ENCODE measurements at places on chromosomes 1 and 21.

DNA sequence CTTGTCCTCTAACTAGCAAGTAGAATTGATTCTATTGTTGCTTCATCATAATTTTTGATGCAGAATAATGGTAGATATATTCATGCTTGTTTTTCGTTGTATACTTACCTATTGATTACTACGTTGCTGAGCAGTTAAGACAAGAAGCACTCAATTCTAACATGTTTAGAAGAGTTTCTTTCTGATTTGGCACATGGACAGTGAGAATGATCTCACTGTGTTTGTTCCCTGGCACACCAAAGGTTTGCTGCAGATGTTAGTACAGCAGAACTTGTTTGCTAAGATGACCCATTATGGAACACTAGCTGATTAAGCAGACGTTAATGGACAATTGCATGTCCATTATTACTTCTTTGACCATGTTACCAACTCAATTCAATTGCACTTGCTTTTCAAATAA is 184.7 kb upstream of the SGIP1 start:
- DNase-seq: no peak

DNA sequence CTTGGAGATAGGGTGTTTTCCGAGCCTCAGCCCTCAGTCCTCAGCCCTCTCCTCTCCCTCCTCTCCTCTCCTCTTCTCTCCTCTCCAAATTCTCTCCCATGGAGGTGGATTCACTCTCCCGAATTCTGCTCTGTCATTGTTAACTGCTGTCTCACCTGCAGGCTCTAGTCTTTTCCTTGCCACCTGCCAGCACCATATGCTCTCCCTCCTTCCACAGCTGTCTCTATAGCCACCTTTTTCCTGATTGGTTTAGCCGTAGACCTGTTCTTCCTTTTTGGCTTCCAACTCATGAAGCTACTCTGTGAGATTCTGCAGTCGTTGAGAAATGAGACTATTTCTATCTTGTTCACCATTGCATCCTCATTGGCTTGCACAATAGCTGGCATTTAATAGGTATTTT is 19.7 kb downstream of the COG2 start:
- DNase-seq: no peak

DNA sequence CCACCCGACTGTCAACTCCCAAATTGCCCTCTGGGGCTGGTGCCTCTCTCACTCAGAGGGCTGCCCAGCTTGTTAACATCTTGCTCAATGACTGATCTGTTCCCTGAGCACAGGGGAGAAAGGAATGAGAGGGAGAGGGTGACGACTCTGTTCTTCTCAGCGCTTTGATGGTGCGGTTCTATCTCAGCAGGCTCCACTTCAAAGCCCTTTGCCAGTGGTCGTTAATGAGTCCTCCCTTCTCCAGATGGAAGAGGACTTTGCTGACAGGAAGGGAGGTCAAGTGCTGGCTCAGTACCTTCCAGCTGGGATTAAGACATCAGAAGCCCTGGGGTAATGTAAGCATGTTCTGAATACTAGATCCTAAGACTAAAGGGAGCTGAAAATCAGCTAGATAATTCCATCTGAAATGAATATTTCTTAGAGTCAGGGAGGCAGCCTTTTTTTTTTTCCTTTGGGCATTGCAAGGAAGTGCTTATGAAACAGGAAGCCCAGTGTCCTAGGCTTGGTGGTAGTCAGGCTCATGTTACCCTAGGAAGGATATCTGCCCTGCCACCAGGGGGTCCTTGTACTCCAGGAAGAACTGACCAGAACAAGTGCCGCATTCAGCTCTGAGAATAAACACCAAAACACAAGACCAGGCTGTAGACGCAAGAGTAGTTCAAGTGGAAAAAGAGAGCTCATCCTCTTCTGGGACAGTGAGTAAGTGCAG is 4.7 kb downstream of the FMOD start:
- DNase-seq: no peak

GRCh38 chr1:39564340-39564739 is 12.2 kb downstream of the PABPC4 start:
- DNase-seq: no peak

- DNase-seq: peak; percentile 17
Measured at GRCh38 chr1:82565146-82565545, 764.4 kb downstream of the ADGRL2 start.

- no peak for DNase-seq
Measured at GRCh38 chr1:22206551-22207125, 63.7 kb upstream of the WNT4 start.

- no peak for DNase-seq
Measured at GRCh38 chr1:168673974-168674683, 54.9 kb downstream of the DPT start.

DNA sequence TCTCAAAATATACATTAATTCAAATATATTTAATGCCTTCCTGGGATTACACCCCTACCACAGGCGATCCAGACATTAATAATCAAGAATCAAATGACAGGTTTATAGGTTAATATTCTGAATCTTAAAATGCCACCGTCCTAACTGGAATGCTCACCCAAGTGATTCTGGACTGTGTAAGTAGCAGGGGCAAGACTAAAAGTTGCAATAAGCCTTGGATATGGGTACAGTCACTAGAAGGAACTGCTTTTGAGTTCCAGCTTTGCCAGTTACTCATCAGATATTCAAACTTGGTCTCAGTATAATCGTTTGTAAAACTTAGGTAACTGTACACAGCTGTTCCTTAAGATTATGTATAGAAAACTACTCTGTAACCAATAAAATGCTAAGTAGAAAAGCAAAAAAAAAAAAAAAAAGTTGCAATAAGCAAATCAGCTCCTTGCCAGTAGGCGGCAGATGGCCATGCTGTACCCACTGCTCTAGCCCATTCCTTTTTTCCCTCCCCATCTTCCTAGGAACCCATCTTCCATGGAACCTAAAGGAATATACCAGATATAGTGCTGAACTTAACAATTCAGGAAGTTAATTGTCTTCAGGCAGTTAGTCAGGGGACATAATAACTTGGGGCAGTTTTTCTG is 10.5 kb downstream of the RO60 start:
- DNase-seq: no peak

GRCh38 chr1:219541946-219542345 is 71.0 kb downstream of the ZC3H11B start:
- no peak for DNase-seq

- no peak for DNase-seq
Measured at GRCh38 chr1:117068580-117068979, 8.5 kb downstream of the TTF2 start.

DNA sequence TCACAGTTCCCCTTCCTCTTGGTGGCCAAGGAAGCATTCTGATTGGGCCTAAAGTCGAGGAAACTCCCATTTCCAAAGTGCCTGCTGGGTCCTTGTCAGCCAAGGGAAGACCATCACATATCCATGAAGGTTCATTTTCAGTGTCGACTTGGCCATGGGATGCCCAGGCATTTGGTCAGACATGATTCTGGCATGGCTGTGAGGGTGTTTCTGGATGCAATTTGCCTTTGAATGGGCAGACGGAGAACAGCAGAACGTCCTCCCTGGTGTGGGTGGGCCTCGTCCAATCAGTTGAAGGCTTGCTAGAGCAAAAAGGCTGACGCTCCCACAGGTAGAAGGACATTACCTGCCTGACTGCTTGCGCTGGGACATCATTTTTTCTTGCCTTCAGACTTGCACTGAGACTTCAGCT is 48.3 kb upstream of the LBR start:
- no peak for DNase-seq
